ENCODE measurements at places on chromosomes 2 and 18. TPM values are rescaled to one million over a fixed set of nuclear protein-coding genes. Genes with fewer than 3 reads are reported as not detected.

GRCh38 chr2:206657087-206657486 is 14.8 kb downstream of the FAM237A start:
- DNase-seq, result no peak

LOXL3 gene
- 28.3 TPM for total RNA-seq

DNA sequence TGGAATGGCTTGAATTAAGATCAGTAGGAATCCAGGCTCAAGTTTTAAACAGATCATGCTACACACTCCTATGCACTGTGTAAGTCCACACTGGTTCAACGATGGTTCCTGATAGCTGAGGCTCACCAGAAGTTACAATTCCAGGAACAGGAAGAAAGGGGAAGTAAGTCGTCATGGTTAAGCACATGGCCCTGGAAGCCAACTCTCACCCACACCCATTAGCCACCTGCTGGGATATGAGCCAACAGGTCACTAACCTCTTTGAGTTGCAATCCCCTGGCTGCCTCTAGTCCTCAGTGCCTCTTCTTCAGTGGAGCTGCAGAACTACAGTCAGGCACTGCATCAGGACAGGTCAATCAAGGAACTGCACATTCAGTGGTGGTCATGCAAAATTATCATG is 133.5 kb downstream of the TMEM182 start:
- DNase-seq, result no peak

INO80C gene
- 34.4 TPM for total RNA-seq

NYAP2 gene
- 0.36 TPM for total RNA-seq

ACMSD gene
- total RNA-seq, result not detected

DNA sequence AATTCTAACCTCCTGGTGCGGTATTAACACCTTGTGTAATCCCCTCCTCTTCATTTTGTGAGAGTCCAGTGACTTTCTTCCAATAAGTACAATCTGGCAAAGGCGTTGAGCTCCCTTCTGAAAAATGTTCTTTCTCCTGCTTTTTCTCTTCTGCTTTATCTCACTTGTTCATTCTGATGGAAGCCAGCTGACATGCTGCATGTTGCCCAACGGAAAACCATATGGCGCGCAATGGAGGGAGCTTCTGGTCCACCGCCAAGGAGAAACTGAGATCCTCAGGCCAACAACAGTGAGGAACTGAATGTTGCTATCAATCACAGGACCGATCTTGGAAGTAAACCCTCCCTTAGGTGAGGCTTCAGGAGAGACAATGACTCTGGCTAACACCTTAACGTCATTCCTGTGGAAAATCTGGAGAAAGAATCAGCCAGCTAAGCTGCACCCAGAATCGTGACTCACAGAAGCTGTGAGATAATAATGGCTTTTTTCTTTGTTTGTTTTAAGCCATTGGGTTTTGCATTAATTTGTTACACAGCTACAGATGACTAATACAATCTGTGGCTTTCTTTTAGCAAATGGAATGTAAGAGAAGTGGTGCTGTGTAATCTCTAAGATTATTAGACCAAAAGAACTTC is 1323.9 kb upstream of the DDX18 start:
- no peak for DNase-seq

DNA sequence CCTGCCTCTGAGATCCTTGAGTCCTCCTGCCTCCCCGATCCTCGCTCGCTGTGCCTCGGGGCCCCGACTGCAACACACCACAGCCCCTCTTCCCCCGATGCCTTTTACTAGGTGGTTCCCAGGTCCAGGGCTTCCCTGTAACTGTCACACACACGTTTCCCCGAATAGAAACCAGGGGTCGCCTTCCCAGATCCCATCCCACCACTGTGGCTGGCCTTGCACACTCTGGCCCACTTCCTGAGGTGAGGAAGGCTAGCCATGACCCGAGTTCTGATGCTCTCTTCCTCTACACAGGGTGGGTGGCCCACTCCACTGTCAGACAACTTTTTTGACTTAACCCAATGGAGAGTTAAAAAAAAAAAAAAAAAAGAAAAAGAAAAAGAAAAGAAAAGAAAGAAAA is 139.6 kb upstream of the ASB18 start:
- no peak for DNase-seq

NOSTRIN gene
- not detected for total RNA-seq

DNA sequence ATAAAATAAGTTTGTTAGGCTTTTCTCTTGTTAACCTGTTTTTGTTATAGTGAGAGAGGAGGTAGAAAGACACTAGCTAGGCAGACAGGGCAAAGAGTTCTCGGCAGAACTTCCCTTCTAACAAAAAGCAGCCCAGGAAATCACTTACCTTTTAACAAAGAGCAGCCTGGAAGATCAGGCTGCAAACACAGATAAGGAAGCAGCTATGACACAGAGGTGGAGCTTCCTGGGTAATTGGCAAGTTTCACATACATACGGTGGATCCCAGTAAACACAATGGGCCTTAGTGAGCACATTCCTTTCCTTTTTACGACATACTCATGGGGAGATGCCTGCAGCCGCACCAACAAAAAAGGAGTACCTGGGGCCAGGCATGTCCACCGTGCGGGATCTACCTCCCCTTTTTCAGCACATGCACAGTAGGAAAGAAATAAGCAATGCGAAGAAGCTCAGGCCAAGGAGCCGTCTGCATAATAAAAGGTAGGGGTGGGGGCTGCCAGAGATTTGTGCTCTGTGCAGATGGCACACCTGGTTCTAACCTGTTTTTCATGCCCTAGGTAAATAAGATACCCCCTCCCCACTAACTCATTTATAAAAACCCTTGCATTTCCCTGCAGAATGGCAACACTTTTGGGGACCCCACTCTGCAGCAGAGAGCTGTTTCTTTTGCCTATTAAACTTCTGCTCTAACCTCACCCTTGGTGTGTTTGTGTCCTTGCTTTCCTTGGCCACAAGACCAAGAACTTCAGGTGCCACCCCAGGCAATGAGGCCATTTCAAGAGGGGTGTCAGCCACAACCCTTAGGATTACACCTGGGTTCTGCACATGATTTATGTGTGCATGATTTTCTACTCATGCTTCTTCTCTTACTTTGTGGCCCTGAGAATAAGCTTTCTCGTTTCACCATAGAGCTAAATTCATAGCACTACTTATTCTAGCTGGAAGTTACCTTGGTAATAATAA is 26.5 kb downstream of the MDH1 start:
- no peak for DNase-seq

DNA sequence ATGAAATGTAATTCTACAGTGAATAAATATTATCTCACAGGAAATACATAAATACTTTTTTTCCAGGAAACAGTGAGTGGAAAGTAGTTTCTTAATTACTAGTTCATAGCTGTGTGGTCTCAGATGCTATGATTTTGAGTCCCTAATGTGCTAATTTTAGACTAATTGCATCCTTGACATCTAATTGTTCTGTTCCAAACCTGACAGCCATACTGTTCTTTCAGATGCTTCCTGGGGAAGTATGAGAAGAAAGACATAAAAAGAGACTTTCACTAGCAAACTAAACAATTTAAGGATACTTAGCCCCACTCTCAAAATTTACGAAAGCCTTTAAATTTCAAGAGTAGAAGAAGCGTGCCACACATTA is 350.9 kb upstream of the CDH20 start:
- no peak for DNase-seq

Measured in neural crest cell (in vitro differentiated cells).